ENCODE measurements at places on chromosomes 5 and 9. TPM values are rescaled to one million over a fixed set of nuclear protein-coding genes. Genes with fewer than 3 reads are reported as not detected.

Gene PCDH1
- total RNA-seq, result 3.5 TPM

Gene ZNF346
- total RNA-seq, result 13.5 TPM

Gene UBLCP1
- 24.5 TPM for total RNA-seq

Gene SPINK6
- total RNA-seq, result not detected

Gene RAB14
- 28.8 TPM for total RNA-seq

Gene MYOT
- not detected for total RNA-seq

Gene GDA
- total RNA-seq, result not detected

Gene MGAT1
- total RNA-seq, result 200 TPM

Gene LHX2
- total RNA-seq, result not detected

Gene COL27A1
- 3.9 TPM for total RNA-seq

Gene CSF2
- not detected for total RNA-seq

Gene RNF183
- not detected for total RNA-seq

Gene FBP2
- total RNA-seq, result not detected

Gene GRXCR2
- not detected for total RNA-seq

Gene BARHL1
- total RNA-seq, result not detected

Gene DOLPP1
- total RNA-seq, result 11.6 TPM

Gene PKD2L2
- not detected for total RNA-seq

Gene RANBP6
- total RNA-seq, result 35.0 TPM

Gene CCT5
- 392 TPM for total RNA-seq

- H3K4me3 ChIP-seq, result peak overlapping the region; percentile 60
- H3K36me3 ChIP-seq, result no peaks in the 10 kb centered on the region
- DNase-seq, result peak; percentile 58
- H3K27ac ChIP-seq, result peak overlapping the region; percentile 98
- no peaks in the 10 kb centered on the region for H3K27me3 ChIP-seq
Observed at GRCh38 chr5:139659695-139660101, 11.5 kb downstream of the CXXC5 start.

DNA sequence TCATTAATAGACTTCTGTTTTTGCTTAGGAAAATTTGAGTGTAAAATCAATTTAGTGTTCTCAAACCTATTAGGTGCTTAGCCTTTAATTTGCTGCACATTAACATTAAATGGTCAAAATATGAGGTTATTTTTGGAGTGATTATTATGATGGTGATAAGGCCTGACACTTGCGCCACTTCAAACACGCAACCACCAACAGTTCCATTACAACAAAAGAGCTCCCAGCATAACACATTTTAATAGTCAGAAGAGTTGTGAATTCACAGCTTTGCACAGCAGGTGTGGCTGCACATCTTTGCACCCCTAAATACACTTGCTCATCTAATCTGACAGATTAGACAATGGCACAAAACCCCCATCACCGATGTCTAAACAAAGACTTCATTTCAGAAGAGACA, 940.7 kb downstream of the NR2F1-AS1 start:
- H3K27me3 ChIP-seq, result no peaks in the 10 kb centered on the region
- H3K4me3 ChIP-seq, result no peak overlapping the region
- no peak overlapping the region for H3K27ac ChIP-seq
- DNase-seq, result no peak

- peak; percentile 87 for DNase-seq
- no peaks in the 10 kb centered on the region for H3K27me3 ChIP-seq
- H3K4me3 ChIP-seq, result peak overlapping the region; percentile 89
- peak overlapping the region; percentile 83 for H3K27ac ChIP-seq
- H3K36me3 ChIP-seq, result no peaks in the 10 kb centered on the region
Observed at GRCh38 chr5:180831139-180832093, 28.8 kb upstream of the MGAT1 start.

DNA sequence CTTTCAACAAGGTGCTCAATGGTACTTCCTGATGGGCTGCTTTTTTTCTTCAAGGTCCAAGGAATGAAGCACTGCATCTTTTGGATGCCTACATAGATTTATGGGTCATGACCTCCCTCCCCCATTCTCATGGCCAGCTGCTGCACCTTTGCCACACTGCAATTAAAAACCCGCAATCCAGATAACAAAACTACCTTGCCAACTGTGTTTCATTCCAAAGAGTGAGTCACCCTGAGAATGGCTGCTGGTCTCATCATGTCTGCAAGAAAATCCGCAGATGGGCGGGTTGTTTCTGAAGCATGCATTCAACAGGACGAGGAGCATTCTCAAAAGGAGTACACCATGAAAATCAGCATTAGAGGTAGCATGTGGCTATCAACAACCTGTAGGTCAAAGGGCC, 139.8 kb downstream of the ELAVL2 start:
- DNase-seq, result no peak
- no peaks in the 10 kb centered on the region for H3K27me3 ChIP-seq
- no peak overlapping the region for H3K27ac ChIP-seq
- H3K4me3 ChIP-seq, result no peak overlapping the region

- H3K27me3 ChIP-seq, result peaks cover 87% of the 10 kb centered on the region
- DNase-seq, result peak; percentile 26
- H3K4me1 ChIP-seq, result no peaks in the 10 kb centered on the region
- H3K4me3 ChIP-seq, result no peak overlapping the region
- no peaks in the 10 kb centered on the region for H3K36me3 ChIP-seq
Observed at GRCh38 chr9:93949694-93950449, 5.3 kb downstream of the BARX1 start.

DNA sequence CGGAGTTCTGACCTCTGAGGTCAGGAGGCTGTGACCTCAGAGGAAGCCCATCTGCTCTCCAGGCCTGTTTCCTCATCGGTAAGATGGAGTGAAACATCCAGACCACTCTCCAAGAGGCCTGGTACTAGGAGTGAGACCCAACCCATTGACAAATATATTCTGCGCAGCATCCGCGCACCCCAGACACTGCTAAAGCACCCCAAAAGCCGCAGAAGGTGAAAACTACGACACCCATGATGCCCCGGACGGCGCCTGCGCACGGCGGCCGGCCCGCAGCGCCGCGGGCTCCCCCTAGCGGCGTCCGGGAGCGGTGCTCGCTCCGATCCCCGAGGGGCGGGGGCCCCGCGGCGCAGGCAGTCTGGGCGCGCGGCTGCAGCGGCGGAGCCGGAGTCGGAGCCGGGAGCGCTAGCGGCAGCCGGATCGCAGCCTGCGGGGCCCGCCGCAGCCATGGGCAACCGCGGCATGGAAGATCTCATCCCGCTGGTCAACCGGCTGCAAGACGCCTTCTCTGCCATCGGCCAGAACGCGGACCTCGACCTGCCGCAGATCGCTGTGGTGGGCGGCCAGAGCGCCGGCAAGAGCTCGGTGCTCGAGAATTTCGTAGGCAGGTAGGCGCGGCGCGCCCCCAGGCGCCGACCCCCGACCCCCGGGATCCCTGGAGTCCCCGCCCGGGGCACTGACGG, at the start of gene DNM1:
DNM1 (plus strand) TSS at position 356 of the 683 bp plus-strand sequence; CDS start at position 448, 92 bp downstream.
- H3K36me3 ChIP-seq, result no peaks in the 10 kb centered on the region
- H3K27me3 ChIP-seq, result no peaks in the 10 kb centered on the region
- H3K4me1 ChIP-seq, result peaks cover 9% of the 10 kb centered on the region
- H3K27ac ChIP-seq, result peak within 1 kb of the TSS; percentile 21
- peak; percentile 86 for DNase-seq

- H3K36me3 ChIP-seq, result no peaks in the 10 kb centered on the region
- H3K27ac ChIP-seq, result no peak overlapping the region
- no peak for DNase-seq
- no peaks in the 10 kb centered on the region for H3K4me1 ChIP-seq
Observed at GRCh38 chr5:150077996-150078801, 8.2 kb downstream of the CSF1R start.

DNA sequence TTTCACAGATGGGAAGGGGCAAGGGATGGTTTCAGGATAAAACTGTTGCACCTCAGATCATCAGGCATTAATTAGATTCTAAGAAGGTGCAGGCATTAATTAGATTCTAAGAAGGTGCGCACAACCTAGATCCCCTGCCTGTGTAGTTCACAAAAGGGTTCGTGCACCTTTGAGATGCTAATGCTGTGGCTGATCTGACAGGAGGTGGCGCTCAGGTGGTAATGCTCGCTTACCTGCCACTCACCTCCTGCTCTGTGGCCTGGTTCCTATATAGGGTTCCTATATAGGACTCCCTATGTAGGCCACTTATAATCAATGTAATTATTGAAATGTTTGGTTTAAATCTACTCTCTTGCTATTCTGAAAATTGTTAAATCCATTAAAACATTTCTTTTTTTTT, 171.0 kb downstream of the MSX2 start:
- DNase-seq, result no peak
- no peaks in the 10 kb centered on the region for H3K27me3 ChIP-seq
- no peak overlapping the region for H3K4me3 ChIP-seq
- H3K4me1 ChIP-seq, result no peaks in the 10 kb centered on the region
- no peaks in the 10 kb centered on the region for H3K36me3 ChIP-seq

- peaks cover 34% of the 10 kb centered on the region for H3K4me1 ChIP-seq
- H3K4me3 ChIP-seq, result peak overlapping the region; percentile 21
- H3K27ac ChIP-seq, result peak overlapping the region; percentile 80
- H3K36me3 ChIP-seq, result peaks cover 8% of the 10 kb centered on the region
Observed at GRCh38 chr5:126403876-126404275, 19.3 kb upstream of the GRAMD2B start.

DNA sequence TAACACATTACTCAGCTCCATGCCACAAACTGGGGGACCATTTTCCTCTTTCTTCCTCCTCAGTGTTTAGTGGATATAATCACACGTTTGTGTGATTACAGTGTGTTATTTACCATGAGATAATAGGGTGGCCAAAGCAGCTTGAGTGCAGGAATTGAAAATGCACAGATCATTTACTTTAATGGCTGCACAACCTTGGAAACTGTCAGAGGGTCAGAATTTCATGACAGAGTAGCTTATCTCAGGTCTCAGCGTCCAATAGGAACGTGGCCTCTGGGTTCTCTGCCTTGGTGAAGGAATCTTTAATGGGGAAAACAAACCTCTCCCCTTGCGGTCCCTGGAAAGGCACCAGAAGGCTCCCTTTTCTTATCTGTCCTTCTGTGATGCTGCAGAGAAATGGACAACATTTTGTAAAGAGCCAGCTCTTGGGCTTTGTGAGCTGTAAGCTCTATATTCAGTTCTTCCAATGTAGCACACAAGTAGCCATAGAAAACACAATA, 87.4 kb upstream of the CD180 start:
- DNase-seq, result no peak
- H3K27ac ChIP-seq, result no peak overlapping the region
- H3K4me1 ChIP-seq, result 0 out of 2 replicates have a peak, but pooled peaks cover 3% of the 10 kb centered on the region
- no peak overlapping the region for H3K4me3 ChIP-seq
- no peaks in the 10 kb centered on the region for H3K36me3 ChIP-seq

DNA sequence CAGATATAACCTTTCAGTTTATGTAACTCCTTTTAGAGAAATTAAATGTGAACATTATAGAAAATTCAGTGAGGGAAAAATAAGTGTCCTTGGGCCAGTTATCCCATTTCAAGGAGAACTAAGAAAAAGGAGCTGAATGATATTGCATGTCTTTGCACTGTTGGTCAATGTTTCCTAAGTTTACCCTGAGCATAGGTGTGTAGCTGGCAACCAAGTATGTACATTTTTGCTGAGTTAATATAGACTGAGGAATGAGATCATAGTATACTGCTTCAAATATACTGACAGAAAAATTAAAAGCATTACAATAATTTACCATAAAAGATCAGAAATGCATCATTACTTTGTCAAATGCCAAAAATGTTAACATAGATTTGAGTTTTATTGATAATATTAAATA, 2128.7 kb upstream of the C9orf72 start:
- H3K27ac ChIP-seq, result no peak overlapping the region
- no peak for DNase-seq
- no peaks in the 10 kb centered on the region for H3K36me3 ChIP-seq

- H3K27me3 ChIP-seq, result no peaks in the 10 kb centered on the region
- no peak overlapping the region for H3K4me3 ChIP-seq
- no peaks in the 10 kb centered on the region for H3K36me3 ChIP-seq
- peaks cover 16% of the 10 kb centered on the region for H3K4me1 ChIP-seq
Observed at GRCh38 chr9:131984564-131984963, 95.1 kb downstream of the MED27 start.

DNA sequence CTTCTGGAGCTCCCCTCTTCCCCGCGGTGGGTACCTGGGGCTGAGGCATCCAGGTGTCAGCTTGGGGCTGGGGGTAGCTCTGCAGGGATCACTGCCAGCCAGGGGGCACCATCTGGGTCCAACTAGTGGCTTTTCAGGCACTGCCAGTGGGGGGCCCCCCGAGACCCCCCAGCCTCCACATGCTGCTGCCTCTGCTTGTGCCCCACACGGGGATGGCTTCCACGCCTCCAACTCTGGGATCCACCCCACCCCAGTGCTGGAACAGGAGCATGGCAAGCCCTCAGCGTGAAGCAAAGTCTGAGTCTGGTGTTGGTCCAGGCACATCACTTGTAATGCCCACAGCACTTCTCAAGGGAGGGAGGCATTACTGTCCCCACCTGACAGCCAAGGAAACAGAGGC, 260.5 kb upstream of the MVB12B start:
- H3K27me3 ChIP-seq, result peaks cover 23% of the 10 kb centered on the region
- no peak overlapping the region for H3K4me3 ChIP-seq
- no peaks in the 10 kb centered on the region for H3K36me3 ChIP-seq
- no peak for DNase-seq
- no peaks in the 10 kb centered on the region for H3K4me1 ChIP-seq

DNA sequence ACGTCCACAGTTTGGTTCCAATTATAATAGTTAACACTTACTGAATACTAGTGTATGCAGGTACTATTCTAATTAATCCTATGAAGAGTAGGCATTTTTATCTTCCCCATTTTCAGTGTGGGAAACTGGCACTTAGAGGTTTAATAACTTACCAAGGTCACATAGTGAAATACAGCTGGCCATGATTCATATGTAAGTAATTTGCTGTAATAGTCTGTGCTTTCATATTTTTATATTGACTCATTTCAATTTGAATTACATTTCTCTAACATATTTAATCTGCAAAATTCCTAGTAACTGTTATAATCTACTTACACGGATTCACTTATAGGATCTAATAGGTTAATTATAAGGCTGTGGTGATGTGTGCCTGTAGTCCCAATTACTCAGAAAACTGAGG, 19.4 kb downstream of the CCNH start:
- peaks cover 55% of the 10 kb centered on the region for H3K4me1 ChIP-seq
- DNase-seq, result peak; percentile 87
- peaks cover 62% of the 10 kb centered on the region for H3K36me3 ChIP-seq
- H3K27ac ChIP-seq, result peak overlapping the region; percentile 92

DNA sequence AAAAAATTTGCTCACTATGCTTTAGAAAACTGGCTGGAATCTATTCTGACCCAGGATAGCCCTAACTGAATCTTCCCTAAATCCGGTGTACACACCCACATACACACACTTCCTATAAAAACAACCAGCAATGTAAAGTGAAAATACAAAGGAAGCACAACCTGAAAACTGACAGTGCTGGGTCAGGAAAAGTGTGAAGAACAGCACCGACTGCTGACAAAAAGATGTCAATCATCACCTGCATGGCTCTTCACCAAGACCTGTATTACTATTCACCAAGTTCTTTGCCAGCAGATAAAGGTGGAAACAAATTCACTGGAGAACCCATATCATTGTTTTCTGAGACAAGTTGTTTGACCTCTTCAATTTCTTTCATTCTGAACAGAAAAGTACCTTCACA, 293.8 kb upstream of the GRAMD2B start:
- H3K4me3 ChIP-seq, result no peak overlapping the region
- no peak for DNase-seq
- no peaks in the 10 kb centered on the region for H3K27me3 ChIP-seq
- H3K27ac ChIP-seq, result no peak overlapping the region
- no peaks in the 10 kb centered on the region for H3K36me3 ChIP-seq
- H3K4me1 ChIP-seq, result peaks cover 11% of the 10 kb centered on the region
